ENCODE measurements at places on chromosomes 11 and 22.

DNA sequence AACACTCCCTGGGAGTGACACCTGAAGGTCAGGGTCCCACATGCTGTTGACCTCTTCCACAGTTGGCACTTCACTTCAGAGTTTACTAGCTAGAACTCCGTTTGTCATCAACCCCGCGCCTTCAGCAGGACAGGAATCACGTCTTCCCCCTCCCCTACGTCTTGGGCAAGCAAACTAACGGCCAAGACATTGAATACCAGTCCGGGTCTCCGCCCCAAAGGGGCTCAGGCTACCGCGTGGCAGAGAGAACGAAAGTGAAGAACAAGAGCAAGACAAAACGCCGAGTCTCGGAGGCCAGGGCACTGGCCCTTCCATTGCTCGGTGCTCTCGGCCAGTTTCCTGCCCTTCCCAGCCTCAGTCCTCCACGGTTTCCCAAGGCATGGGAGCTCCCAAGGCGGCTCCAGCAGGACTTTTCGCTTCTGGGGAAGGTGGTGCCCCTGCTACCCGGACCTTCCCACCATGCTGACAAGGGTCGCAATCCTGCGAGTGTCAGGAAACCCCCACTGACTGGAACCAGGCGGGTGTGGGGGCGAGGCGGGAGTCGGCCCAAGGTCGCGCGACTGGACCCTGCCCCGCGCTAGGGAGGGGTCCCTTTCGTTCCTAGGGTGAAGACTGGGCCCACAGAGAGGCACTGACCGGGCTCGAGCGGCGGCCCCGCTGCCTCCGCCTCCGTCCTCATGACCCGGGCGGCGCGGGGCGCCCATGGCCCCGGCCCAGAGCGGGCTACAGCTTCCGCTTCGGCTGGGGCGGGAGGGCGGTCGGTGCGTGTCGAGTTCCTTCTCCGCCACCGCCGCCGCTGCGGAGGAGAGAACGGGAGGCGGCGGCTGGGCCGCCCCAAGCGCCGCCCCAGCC lies at the start of gene GUCD1:
Gene GUCD1, minus strand, starts transcription at position 826 of the 852 bp plus-strand sequence. Its CDS starts 147 bp downstream, at position 679.
- no peak for DNase-seq

DNA sequence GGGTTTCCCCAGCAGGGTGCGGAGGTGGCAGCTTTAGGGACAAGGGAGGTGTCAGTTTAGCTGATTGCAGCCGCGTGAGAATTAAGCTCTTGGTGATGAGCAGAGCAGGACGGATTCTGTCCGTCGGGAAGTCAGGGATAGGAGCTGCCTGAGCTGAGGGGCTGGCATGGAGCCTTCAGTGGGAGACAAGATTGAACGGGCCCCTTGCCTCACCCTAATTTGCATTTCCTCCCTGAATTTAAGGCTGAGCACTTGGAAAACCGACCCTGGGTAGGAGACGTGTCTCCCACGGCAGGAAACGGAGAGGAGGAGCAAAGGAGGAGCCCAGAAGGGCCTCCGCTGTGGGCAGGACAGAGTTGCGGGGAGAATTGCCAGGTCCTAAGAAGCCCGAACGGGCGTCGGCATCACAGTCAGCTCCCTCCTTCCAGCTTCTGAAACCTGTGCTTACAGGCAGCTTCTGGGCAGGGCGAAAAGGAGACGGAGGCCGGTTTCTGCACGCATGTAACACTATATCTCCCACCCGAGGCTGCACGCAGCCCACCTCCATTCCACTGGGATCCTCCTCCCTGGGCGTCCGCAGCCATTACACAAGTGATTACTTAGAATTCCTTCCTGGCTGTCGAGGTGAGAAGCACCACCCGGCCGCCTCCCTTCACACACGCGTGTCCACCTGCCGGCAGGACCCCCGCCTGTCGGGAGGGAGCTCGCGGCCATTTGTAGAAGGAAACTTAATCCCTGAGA lies 345.8 kb downstream of the BRD1 start:
- DNase-seq: no peak

DNA sequence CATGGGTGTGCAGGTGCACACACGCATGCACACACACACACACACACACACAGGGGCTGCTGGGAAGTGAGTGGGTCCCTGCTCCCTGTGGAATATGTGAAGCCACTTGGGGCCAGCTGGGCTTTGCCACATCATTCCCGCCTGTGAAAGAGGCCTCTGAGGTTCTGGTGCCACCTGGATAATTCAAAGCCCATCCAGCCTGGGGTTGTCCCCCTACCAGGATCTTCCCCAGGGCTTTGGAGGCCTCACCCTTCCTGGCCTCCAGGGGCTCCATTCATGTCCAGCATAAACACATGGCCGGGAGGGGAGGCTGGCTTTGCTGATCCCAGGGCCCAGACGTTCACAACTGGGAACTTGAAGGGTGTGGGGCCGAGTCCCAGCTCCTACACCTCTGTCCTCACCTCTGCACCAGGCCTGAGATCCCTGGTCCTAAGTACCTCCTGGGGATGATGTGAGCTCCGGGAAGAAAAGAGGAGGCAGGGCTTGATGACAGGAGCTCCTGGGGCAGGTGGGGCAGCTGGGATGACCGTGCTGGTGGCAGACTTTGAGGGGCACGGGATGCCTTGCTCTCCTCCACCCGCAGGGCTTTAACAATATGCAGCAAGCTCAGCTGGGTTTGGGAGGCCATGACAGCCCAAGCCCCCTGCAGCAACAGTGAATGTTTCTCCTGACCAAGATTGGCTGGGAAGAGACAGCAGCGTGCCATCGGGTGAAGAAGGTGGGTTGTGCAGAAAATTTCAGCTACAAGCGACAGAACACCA lies 14.2 kb downstream of the LINC01488 start:
- no peak for DNase-seq

DNA sequence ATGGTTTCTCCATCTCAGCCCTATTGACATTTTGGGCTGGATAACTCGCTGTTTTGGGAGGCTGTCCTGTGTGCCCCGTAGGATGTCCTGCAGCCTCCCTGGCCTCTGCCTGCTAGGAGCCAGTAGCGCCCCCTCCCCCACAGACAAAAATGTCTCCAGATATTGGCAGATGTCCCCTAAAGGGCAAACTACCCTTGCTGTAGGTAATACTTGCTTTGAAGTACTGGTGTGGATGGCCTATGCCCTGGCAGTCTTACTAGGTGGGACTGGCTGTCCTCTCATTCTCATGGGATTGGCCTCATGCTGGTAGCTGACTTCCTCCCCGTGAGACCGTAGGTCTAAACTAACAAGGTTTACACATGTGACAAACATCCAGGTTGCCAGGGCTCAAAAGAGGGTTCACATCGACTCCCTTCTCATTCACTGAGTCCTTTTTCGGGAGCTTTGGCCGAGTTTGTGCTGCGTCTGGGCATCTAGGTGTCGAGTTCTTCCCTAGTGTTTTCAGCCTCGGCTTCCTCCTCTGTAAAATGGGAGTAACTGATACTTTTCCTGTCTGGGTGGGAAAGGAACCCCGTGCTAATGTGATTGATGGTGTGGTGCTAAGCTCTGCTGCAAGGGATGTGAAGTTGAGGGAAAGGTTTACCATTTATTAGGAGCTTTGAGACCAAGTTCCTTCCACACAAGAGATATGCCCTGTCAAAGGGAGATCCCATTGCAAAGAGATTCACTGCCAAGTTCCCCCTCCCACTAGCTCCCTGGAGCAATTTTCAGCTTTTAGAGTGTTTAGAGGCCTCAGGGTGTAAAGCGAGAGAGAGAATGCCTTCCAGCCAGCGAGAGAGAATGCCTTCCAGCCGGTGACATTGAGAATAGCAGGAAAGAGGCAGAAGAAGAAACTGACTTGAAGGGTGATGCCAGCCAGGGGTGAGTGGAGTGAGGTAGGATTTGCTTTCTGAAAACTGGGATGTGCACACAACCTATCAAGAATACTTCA lies 17.0 kb downstream of the PTPRJ start:
- no peak for DNase-seq

GRCh38 chr11:97325693-97326092 lies 935.9 kb downstream of the JRKL start:
- no peak for DNase-seq

GRCh38 chr22:23274146-23274526 lies 93.8 kb downstream of the BCR start:
- DNase-seq: no peak

DNA sequence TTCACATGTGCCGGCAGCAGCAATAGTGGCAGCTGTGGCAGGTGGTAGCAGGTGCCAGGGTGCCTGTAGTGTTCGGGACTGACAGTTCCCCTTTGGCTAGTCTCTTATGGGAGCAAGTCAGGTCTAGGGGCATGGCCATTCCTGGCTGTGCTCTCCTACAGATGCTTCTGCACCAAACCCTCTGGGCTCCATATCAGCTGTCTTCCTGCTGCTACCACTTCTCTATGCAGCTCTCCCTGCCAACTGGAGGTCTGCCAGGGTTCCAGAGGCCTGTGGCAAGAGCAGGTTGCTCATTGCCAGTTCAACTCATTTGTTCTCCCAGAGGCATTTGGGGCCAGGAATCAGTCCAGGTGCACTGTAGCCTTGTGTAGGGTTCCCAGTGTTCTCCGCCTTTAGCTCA lies 473.7 kb downstream of the JRKL start:
- no peak for DNase-seq

DNA sequence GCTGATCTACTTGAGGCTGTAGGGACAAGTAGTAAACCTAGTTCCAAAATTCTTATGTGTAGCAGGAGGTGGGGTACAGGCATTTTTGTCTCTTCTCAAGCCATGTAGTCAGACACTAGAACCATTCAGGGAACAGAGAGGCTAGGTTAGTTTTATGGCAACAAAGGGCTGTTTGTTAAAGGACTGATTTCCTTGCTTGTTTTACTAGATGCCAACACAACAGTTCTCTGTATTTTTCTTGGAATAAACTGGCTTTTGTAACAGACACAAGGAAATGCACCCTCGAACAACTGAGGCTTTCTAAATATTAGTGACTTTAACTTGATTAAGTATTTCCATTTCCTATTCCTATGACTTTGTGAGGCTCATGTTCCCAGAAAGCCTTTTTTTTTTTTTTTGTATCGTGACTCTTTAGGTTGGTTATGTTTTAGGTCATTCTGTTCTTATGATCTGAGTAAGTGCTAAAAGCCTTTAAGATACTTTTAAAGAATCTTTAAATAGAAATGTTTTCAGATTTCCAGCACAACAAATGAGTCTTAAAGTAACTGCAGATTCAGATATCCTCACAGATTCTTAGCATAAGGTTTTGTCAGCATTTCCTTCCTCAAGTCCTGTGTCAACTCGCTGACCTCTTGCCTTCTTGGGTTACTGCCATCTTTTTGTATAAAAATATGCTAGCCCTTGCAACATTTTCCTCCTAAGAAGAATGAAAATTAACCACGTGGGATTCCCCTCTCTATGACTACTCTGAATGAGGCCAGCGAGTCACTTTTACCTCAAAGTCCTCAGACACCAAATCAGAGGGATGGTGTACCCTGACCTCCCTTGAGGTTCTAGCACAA lies 92.5 kb downstream of the CCDC83 start:
- DNase-seq: no peak

DNA sequence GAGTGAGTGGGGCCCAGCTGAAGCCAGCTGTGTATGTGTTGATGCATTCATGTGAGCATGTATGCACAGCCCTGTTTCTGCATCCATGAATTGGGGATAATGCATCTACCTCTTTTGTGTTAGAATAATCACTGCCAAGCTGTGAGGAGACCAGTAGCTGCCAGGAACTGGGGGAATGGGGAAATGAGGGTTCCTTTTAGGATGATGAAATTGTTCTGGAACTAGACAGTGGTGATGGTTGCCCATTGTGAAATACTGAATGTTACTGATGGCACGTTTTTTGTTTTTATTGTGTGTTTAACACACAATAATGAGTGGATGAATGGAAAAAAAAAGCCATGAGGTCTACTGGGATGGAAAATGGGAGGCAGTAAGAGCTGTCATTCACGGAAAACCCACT lies 45.3 kb upstream of the WNT11 start:
- no peak for DNase-seq

DNA sequence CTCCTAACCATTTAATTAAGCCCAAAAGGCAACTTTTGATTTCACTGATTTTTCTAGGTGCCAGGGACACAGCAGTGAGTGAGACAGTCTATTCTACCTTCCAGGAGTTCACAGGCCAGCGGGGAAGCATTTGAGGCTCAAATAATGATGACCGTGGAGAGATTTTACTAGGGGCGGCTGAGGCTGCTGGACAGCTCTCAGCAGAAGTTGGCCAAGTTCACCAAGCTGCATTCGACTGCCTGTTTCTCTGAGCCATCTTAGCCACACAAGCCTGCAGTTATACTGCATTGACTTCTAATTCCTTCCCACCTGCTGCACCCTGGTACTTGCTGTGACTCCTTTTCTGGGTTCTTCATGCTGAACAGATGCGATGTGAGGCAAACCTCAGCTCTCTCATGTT lies 168.9 kb upstream of the TBCEL start:
- no peak for DNase-seq

Data from iPS DF 6.9 (cell line).